Esophagus muscularis mucosa (tissue), 4 donors: ENCODE measurements at places on chromosomes 16 and 17. TPM values are rescaled to one million over a fixed set of nuclear protein-coding genes. Genes with fewer than 3 reads are reported as not detected.

KRTAP16-1 gene
- not detected for total RNA-seq

KRT33B gene
- total RNA-seq = not detected

SLFN14 gene
- not detected for total RNA-seq

MYH13 gene
- not detected for total RNA-seq

KPNA2 gene
- 19.0 TPM for total RNA-seq

OTOA gene
- not detected for total RNA-seq

SLC47A1 gene
- 1.8 TPM for total RNA-seq

GRCh38 chr17:56593646-56594319 is at the start of gene NOG:
Gene NOG, plus strand, starts transcription at chr17:56593699. Its CDS starts 525 bp downstream, at chr17:56594224.
- no peak for DNase-seq

- no peak for DNase-seq
Observed at GRCh38 chr17:60249290-60249826, 99.6 kb downstream of the CA4 start.

DNA sequence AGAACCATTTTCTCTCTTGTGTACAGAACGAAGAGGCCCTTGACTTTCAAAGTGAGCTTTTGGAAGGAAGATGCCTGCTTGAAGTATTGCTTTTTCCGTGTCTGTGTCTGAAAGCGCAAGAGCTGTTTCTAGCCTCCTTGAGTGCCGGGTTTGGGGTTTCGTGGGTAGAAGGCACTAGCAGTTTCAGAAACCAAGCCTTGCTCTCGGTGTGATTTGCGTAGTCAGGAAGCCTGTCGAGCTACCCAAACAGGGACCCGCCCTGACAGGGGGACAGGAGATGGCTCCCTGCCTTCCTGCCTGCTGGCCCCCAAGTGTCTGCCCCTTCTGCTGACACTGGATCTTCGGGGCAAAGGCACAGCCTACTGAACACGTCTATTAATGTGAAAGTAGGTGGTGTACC is 322.0 kb downstream of the MAF start:
- DNase-seq = no peak

DNA sequence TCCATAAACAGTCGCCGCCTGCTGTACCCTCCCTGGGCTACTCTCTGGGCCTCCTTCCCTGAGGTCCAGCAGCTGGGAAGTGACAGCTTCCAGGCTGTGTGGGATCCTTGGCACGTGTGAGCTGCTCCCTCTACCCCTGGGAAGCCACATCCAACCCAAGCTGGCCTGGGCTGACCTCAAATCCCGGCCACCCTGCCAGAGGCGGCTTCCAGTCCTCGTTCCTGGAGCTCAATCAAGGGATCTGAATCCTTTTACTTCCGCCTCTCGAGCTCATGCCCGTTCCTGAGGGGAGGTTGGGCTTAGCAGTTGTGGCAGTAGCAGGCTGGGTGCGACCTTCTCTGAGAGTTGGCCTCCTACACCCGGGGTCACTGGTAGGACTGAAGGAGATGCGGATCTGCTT is 82.5 kb downstream of the NETO2 start:
- DNase-seq = no peak

- no peak for DNase-seq
Observed at GRCh38 chr16:14140923-14141322, 69.8 kb downstream of the MRTFB start.

DNA sequence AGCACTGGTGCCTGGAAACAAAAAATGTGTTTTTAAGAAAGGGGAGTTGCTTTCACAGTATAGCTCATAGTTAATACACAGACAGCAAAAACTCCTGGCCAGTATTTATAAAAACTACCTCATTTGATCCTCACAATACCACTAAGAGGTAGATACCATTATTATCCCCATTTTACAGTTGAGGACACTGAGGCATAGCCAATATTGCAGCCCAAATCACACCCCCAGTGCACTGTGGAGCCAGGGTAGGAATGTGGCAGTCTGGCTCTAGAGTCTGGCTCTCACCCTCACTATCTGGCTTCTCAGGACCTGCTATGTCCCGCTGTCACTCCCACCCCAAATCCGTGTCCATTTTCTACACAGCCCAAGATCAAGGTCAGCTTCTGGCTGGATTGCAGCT is 2.6 kb downstream of the ARHGAP23 start:
- no peak for DNase-seq

DNA sequence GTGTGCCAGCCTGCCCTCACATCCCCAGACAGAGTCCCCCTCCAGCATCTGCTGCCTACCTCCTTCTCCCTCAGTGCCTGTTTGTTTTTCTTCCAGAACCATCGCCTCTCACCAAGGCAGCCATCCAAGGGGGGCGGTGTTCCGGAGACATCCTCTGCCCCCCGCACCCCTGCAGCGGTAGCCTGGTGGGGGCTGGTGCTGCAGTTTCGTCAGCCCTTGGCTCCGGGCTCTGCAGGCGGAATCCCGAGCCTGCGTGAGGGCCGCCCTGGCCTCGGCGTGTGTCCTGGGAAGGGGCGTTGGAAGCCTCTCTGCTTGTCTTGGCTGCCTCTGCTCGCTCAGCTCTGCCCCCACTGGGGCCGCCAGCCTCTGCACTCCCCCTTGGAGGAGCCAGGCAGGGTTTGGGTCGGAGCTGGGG is 126.0 kb upstream of the CIBAR2 start:
- DNase-seq = peak; percentile 93

DNA sequence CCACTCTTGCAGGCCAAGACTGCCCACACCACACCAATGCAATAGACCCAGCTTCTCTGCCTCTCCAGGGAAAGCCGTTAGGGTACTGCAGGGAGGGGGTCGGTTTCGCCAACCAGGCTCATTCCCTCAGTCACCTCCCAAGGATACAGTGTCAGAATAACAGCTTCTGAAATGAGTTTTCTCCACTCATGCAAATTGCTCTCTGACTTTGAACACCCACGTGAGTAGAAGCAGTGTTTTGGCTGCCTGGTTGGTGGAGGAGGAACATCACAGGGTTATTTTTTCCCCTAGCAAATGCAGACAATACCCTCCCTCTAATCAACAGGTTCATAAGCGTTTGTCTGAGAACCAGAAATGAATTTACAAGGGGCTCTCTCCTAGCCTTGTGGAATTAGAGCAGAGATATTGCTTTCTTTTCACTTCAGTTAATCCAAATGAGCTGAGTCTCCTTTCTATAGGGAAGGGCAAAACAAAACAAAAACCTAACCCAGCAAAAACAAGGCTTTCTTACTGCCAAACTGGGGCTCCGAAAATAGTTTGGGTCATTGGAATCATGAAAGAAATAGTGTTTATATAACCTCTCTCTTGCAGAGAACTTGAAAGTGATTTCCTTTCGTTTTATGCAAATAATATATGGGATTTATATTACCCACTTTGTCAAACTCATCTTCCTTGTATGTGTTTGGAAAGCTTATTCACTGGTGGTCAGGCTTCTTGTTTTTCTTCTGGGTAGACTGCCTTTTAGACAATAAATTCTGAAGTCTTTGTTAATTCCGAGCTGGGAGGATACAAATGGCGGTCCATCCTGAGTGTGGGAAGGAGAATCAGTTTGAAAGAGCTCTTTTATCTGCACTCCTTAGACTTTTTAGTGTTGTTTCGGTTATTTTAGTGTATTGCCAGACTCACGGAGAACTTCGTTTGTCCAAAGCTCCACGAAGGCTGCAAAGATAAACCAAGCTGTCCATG is 229.9 kb downstream of the MSI2 start:
- DNase-seq = no peak

DNA sequence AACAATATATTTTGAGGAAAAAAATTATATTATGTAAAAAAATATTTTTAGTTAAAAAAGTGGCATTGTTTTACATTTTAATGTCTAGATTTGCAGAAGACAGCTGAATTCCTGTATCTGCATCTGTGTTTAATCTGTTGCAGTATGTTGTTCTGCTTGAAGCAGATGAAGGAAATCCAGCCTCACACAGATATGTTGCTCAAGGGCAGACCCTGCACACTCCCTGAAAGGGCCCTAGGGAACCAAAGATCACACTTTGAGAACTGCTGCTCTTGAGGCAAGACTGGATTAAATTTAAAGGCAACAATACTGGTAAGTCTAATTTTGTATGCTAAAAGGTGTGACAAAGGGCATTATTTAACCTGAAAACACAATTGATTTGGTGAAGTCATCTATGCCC is 16.4 kb upstream of the SLC6A4 start:
- no peak for DNase-seq

- DNase-seq = no peak
Observed at GRCh38 chr16:51050377-51050706, 100.7 kb downstream of the SALL1 start.

DNA sequence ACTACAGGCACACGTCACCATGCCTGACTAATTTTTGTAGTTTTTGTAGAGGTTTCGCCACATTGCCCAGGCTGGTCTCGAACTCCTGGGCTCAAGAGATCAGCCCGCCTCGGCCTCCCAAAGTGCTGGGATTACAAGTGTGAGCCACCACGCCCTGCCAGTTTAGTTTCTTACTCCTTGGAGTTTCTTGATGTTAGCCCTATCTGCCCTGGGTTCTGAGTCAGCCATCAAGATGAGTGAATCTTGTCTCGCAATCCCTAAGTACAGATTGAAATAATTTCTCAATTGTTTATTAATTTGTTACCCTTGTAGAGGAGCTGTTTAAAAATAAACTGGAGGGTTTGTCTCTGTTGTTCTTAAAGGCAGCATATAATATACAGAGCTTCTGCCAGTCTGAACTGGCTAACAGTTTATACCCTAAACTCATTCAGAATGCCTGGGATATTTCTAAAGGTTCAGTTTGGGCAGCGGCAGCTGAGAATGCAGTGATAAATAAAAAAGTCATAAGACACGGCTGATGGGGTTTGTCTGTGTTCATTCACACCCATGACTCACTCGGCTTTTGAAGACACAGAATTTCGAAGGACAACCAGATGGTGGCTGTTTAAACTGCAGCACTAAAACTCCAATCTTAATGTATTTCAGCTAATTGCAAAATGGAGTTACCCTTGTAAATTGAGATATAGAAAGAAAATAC is 39.6 kb downstream of the GPRC5B start:
- DNase-seq = no peak

DNA sequence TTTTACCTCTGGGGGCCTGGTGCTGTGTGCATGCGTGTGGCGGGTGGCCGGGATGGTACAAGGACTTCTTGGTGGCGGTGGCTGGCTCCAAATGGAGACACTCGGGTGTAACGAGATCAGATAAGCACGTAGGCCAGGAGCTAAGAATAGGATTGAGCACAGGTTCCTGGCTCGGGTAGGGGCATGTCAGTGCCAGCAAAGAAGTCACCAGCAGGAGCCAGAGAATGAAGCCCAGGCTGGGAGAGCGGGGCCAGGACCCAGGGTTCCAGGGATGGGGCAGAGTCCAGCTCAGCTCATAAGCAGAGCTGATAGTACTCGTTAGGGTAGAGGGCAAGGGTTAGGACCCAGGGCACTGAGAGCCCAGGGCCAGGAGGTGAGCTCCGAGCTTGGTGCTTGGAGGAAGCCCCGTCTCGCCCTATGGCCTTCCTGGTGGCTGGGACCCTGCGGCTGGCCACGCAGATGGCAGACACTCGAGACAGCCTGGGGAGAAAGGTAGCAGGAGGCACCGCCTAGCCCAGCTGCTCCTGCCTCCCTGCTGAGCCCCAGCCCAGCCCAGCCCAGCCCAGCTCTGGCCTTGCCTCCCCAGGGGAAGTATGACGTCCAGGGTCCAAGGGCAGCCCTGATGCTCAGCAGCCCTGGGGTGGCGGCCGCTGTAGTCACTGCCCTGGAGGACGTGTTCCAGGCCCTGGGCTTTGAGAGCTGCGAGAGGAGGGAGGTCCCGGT is 8.9 kb downstream of the ZNF213 start:
- no peak for DNase-seq

- DNase-seq = peak; percentile 39
Observed at GRCh38 chr17:14298221-14298946, 2.5 kb upstream of the HS3ST3B1 start.

GRCh38 chr17:50072130-50072529 is 16.2 kb downstream of the ITGA3 start:
- DNase-seq = no peak

DNA sequence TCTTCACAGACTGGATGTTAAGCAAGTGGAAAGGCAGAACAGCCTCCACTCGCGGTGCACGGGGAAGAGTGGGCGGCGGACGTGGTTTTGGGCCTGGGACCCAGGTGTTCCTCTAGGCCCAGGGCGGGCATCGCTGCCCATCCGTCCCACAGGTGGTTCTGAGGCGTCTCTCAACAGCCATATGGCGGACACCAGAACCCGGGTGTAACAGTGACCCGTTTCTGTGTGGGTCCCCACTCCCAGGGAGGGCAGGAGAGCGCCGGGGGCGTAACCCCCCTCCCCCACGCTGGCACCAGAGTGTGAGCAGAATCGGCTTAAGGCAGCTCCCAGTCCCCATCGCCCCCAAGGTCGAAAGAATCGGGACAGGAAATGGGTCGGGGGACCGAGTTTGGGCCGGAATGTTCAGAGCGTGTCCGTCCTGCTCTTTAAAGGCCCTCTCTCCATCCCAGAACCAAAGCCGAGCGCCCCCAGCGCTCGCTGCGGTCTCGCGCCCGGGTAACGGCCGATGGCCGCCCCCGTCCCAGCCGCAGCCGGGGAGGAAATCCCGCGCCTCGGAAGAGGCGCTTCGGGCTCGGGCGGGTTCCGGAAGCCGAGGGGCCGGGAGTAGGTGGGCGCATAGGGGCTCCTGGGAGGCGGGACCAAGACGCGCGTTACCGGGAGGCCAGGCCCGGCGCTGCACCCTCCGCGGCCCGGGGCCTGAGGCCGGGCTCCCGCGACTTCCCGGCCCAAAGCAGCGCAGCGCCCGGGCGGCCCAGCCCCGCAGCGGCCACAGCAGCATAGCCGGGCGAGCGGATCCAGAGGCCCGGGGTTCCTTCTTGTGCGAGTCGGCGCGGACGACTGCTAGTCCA is at the start of gene TK2:
Gene TK2, minus strand, starts transcription at position 839 of the 848 bp plus-strand sequence. Its CDS starts 61 bp downstream, at position 778.
- DNase-seq = no peak

- no peak for DNase-seq
Observed at GRCh38 chr17:78034429-78035091, 76.1 kb downstream of the TNRC6C start.

DNA sequence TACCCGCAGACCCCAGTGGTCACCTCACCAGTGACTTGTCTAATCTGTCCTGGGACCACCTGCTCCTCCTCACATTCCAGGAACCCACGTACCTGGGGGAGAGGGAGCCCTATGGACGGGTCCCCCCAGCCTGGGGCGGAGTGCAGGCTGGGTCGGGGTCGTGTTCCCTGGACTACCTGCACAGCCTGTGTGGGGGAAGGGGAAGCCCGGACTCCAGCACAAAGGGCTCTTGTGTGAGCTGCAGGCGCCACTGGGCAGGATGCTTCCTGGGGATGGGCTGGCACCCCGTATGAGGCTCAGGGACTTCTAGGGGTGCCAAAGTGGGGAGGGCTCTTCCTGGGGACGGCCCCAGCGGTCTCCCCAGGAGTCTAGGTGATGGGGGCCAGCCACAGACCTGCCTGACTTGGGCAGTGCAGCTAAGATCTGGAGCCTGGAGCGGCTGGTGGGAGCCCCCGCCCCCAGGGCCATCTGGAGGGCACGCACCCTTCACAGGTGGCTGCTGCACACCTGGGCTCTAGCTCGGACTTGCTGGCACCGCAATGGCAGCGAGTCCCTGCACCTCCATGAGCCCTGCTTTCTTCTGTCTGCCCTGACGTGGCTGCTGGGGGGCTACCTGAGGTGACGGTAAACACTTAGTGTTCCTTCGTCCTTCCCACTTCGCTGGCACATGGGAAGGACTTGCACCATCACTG is 7.5 kb downstream of the VASN start:
- no peak for DNase-seq

GRCh38 chr16:87540072-87540896 is 47.5 kb upstream of the ZCCHC14 start:
- no peak for DNase-seq
